Hematopoietic multipotent progenitor cell treated with erythropoietin and hydrocortisone succinate and interleukin-3 and kit ligand, for 15 days (in vitro differentiated cells): ENCODE measurements at places on chromosomes 7 and 10.

GRCh38 chr7:126657599-126658358 is 595.0 kb downstream of the GRM8 start:
- DNase-seq: no peak

GRCh38 chr7:129017933-129018538 is 36.9 kb downstream of the TNPO3 start:
- DNase-seq: no peak

DNA sequence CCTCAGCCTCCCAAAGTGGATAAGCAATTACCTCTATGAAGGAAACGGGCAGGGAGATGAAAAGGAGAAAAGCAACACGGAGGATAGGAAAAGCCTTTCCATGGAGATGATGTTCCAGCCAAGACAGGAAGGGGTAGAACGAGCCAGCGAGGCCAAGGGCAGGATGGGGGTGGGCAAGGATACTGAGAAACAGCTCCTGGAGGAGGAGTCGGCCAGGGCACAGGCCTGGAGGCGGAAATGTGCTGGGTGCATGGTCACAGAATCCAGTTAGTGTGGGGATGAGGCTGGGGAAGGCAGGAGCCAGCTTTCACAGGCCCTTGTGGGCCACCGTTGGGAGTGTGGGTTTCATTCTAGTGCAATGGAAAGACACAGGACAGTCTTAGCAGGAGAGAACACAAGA is 162.6 kb downstream of the JAZF1 start:
- no peak for DNase-seq

- DNase-seq: peak; percentile 45
Measured at GRCh38 chr7:27608776-27609495, 53.7 kb downstream of the HIBADH start.

- DNase-seq: no peak
Measured at GRCh38 chr10:7474388-7474787, 63.6 kb upstream of the SFMBT2 start.

GRCh38 chr10:95467162-95467599 is 94.0 kb downstream of the SORBS1 start:
- peak; percentile 55 for DNase-seq

GRCh38 chr7:151776446-151776845 is 100.5 kb downstream of the PRKAG2 start:
- DNase-seq: no peak

- DNase-seq: no peak
Measured at GRCh38 chr10:88652616-88653015, 11.6 kb upstream of the LIPF start.

- DNase-seq: no peak
Measured at GRCh38 chr7:41732843-41733306, 30.0 kb upstream of the INHBA start.

GRCh38 chr7:102415685-102416225 is 17.6 kb upstream of the ORAI2 start:
- peak; percentile 27 for DNase-seq

DNA sequence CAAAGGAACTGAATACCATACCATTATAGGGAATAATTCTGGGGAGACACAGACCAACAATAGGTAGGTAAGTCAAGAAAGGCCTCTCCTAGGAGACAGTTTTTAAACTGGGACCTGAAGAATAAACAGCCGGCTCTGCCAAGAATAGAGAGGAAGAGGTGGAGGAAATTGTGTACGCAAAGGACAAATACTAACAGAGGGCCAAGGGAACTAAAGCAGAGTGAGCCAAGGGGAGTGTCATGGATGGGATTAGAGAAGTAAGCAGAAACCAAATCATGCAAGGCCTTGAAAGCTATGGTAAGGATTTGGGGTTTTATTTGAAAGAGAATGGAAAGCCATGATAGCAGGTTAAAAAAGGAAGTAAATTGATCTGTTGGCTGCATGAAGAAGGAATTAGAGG is 18.1 kb upstream of the ITGB8 start:
- no peak for DNase-seq

DNA sequence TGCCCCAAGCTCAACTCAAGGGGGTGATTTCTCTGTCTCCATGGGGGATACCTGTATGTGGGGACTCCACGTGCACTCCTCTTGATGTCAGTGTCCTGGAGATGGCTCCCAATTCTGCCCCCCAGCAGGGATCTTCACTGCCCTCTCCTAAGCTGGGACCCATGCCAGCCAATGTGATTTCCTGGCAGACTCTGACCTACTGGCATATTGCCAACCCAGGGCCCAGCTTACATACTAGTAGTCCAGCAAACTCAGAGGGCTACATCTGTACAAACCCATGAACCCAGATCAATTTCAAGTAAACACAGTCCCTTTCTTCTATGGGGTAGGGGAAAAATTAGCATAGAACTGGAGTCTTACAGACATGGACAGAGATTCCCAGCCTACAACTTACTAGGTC is 26.2 kb upstream of the BMPR1A start:
- DNase-seq: no peak

DNA sequence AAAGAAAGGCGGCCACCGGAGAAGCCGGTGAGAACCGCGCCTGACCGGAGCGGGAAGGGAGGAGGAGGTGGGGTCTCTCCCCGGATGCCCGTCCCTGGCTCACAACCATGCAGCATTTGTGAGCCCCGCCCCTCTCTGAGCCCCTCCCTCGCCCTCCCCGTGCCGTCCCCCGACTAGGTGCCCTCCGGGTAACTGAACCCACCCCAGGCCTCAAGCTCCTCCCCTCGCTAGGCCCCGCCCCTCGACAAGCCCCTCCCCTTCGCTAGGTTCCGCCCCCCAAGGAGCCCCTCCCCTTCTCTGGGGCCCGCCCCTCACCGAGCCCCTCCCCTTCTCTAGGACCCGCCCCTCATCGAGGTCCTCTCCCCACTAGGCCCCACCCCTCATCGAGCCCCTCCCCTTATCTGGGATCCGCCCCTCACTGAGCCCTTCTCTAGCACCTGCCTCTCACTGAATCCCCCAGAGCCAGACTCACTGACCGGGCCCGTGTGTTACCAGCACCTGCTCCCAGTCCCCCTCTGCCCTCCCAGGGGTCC is 42.2 kb upstream of the HSPB1 start:
- peak; percentile 43 for DNase-seq

DNA sequence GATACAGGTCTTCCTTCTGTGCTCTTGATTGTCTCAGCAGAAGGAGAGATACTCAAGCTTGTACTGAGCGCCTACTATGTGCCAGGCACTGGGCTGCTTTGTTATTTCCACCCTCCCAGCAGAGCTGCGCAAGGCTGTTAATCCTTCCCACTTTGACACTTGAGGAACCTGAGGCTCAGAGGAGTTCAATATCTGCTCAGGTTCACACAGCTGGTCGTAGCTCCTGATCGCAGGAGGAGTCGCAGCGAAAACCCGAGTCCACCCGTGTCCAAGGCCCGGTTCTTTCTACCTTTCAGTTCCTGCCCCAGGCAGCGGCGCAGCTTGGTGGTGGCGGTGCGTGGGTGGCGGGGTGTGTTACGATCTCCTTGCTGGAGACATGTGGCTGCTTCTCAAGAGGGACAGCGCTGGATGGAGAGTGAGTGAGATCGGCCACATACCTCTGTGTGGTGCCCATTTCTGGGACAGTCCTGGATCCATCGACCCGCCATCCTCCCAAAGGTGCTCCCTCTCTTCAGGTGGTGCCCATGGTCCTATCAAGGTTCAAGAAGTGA is 26.5 kb upstream of the SAMD8 start:
- DNase-seq: no peak

GRCh38 chr10:129777687-129778086 is 186.4 kb downstream of the EBF3 start:
- DNase-seq: no peak

DNA sequence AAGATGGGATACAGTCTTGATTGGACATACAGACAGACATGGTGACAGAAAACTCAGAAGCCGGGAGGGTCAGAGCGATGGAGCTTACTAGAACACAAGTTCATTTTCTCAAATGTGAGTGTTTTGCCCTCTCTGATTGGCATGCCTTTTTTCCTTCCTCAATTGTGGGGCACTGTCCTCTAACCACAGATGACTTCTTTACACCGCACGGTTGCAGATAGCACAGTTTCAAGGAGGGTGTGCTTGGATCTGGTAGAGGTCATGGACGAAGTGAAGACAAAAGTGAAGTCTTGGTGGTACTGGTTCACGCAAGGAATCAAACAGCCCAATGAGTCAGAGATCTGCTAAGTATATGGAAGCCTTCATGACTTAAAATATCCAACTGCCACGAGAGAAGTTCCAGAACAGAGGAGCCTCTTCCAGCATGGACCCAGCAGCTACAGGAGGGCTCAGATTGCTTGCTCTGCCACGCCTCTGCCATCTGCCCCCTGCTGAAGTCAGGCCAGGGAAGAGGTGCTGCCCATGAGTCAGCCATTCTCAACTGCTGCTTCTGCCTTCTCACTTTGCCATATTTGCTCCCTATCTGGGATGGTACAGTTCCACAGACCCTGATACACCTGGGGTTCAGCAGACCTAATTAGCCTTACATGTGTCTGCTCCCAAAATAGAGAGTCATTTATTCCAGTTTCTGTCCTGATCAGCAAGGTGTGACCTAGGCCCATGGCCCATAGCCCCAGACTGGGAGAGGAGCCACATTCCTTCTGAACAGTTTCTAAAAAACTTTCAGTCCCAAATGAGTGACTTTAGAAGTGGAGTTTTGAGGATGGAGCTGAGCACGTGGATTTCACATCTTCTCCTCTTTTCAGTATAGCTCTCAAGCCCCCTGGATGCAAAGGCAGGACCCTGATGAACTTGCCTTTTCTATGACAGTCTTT is 413.8 kb downstream of the KCNMA1 start:
- DNase-seq: no peak

DNA sequence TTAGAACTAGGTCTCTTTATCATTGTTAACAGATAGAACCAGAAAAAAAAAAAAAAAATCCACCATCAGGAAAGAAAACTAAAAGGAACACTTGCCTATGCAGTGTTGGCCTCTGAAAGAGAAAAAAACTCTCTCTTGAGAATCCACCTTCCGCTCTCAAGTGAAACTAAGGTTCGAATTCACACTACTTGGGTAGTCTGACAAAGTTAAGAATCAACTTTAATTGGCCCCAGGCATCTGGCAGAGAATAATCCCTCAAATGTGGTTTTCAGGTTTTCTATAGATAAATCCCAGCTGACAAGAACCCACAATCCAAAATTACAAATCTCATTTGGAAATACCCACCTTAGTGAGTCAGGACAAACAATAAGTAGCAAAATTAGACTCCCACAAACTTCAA is 199.7 kb upstream of the LRRN3 start:
- DNase-seq: no peak

GRCh38 chr7:87774690-87775089 is 101.5 kb downstream of the SLC25A40 start:
- no peak for DNase-seq

- DNase-seq: no peak
Measured at GRCh38 chr7:2260820-2261219, 18.8 kb downstream of the NUDT1 start.

DNA sequence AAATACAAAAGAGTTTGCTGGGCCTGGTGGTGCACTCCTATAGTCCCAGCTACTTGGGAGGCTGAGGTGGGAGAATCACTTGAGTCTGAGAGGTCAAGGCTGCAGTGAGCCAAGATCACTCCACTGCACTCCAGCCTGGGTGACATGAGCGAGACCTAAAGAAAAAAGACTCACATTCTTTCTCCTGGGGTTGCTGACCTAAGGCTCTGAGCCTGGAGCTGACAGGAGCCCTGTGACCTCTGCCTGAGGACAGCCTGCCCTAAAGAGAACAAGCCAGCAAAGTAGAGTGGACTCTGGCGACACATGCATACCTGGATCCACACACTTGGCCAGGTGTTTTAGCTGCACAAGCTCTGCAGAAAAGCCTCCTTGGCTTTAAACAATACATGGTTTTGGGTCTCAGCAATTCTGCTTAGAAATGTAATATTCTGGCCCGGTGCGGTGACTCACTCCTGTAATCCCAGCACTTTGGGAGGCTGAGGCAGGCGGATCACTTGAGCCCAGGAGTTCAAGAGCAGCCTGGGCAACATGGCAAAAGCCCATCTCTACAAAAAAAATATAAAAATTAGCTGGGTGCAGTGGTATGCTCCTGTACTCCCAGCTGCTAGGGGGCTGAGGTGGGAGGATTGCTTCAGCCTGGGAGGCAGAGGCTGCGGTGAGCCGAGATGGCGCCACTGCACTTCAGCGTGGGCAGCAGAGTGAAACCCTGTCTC is 58.4 kb downstream of the TMEM209 start:
- DNase-seq: no peak

DNA sequence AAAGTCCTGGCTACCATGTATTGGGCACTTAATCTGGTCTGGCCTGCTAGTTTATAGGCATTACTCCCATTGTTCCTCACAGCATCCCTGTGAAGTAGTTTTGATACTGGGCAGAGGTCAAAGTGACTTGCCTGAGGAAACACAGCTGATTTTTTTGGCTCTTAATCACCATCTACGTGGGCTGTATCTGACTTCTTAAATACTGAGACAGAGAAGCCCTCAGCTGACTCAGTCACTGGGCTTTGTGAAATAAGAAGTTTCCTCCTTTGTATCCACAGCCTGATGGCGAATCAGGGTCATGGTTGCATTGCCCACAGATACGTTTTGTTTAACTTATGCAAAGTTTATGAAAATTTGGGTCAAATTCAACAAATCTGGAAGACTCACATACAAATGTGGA is 13.2 kb downstream of the TACR2 start:
- DNase-seq: no peak

DNA sequence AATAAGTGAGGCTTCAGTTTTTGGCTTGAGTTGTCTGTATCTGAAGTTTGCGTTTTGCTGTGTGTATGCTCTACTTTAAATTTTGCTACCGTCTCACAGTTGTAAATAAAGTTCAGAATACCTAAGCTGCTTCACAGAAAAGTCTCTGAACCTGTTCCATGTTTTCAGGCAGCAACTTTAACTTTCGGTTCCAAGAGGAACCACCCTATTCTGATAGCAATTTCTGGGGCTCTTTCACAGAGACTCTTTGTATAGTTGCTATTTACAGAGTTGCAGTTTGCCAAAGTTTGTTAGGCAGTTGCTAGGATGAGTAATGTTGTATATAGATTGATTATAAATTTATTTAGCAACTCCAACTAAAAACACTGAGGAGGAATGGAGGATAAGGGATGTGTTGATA is 5.7 kb downstream of the FAM221A start:
- DNase-seq: no peak

DNA sequence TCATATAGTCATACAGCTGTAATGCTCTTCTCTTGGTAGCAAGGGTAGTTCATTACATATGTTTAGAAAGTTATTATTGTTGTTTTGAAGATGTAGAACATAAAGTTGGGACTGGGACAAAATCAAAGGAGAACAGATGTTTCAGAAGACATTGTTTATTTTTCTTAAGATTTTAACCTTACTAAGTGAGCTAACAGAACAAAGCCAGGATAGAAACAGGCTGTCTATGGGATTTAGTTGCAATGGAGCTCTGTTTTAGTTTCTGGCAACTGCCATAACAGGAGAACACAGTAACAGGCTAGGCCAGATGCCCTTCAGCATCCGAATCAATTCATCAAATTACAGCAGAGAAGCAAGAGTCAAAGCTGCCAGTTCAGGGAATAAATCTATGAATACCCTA is 382.4 kb downstream of the ARL4A start:
- DNase-seq: no peak
